ENCODE measurements at places on chromosomes 2 and 18.
A peak's percentile ranks its signal among the peaks of the same experiment; 100 is the strongest.

GRCh38 chr2:210445116-210445707 is 31.3 kb downstream of the LANCL1 start:
- peak; percentile 30 for DNase-seq

DNA sequence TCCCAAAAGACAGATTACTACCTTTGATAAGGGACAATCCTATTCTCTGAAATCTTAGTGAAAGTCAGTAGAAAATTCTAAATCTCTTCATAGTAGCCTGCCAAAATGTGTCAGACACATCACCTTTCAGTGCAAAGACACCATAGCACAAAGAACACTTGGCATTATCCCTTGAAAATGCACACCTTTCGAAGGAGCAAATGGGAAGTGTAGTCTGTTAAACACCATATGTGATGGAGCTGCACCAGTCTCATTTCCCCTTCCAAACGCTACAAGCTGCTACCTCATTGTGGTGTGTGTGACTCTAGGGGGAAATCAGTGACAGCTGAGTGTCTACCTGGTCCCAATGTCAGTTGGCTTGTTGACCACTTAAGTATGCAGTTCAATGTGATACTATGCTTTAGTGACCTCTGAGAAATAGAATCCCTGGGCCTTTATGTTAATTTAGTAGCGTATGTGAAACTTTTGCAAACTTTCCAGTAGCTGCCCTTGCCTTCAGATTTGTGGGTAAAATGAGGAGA is 551.7 kb downstream of the ARHGAP15 start:
- no peak for DNase-seq

DNA sequence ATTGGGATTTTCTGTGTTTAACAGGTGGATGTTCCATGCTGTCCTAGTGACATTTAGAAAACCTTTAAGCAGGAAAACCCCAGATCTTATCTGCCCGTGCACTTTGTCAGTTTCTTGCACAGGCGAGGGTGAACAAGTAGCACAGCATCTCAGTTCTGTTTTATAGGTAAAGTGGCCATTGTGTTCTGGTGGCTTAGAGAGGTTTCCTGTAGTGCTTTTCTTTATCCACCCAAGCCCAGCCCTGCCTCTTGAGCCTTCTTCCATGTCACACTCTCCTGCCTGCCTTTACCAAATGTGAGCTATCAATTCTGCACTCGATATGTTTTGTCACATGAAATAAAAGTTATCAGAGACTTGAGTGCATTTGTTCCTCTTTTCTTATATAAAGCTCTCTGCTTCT is 135.3 kb upstream of the NOSTRIN start:
- DNase-seq = no peak

- DNase-seq = no peak
These were observed 50.5 kb downstream of the SEPTIN10 start for GRCh38 chr2:109563288-109563687.

DNA sequence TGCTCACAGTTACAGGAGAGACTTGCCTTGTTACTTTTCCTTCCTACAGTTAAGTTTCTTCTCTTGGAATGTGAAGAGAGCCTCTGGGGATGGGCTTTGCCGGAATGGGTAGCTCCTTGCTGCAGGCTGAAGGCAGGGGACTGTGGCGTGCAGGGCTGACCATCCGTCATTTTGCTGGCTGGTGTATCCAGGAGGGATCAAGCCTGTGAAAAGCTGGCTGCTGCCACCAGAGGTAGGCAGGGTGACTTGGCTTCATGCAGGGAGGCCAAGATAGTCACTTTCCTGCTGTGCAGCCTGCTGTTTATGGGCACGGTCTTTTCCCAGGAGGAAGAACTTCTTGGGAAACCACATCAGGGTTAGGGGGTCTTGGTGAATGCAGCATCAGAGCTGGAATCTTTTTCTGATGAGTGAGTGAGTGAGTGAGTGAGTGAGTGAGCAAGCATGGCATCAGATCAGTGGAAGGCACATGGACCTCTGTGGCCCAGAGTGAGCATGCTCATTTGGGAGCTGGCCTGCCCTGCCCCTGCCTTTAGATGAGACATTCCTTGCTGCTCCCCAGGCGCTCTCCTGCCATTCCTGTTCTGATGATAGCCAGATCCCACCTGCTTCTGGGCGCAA is 33.0 kb downstream of the FHOD3 start:
- DNase-seq = no peak

DNA sequence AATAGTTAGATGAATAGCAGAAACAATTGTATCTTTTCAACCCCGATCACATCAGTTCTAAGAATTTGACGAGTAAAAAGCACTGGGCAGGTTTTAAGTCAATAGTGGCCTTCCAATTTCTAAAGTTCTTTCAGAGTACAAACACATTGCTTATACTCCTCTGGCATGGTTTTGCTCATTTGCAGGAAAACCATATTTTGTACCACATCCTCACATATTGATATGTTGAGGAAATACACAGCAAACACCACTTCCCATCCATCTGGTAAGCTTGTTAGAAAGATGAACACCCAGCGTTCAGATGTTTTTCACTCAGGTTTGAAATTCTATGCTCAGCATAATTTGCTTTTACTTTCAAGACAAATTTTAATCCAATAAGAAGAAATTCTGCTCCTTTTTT is 344.6 kb upstream of the ACVR2A start:
- peak; percentile 36 for DNase-seq

- DNase-seq = no peak
These were observed 277.6 kb upstream of the CXCR4 start for GRCh38 chr2:136395582-136395981.
